Right renal pelvis (tissue), 4 donors: ENCODE measurements at places on chromosomes 7 and 10. TPM values are rescaled to one million over a fixed set of nuclear protein-coding genes. Genes with fewer than 3 reads are reported as not detected.

Gene DPP6
- polyA plus RNA-seq = 51.6 TPM

Gene MRLN
- polyA plus RNA-seq = 0.48 TPM

- DNase-seq = no peak
Measured at GRCh38 chr7:135185471-135186260, 15.2 kb upstream of the CYREN start.

DNA sequence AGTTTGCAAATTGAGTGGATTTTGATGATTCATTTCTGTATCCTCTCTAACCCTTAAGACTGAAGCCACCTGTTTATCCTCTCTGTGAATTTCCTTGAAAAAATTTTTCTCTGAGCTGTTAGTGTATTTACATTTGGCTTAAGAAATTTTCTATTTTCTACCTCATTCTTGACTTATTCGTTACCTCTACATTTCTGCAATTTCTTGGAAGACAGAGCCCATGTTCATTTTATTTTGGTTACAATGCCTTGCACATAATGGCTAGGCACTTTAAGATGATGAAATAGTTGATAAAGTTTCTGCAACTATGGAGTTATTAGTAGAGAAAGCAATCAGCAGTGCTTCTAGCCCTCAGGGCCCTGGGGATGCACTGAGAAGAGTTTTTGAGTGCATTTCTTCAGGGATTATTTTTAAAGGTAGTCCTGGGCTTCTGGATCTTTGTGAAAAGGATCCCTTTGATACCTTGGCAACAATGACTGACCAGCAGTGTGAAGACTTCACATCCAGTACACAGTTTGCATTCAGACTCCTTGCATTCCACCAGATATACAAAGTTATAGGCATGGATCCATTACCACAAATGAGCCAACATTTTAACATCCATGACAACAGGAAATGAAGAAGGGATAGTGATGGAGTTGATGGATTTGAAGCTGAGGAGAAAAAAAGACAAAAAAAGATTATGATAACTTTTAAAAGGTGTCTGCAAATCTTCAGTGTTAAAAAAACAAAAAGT lies 68.2 kb downstream of the CH25H start:
- no peak for DNase-seq

DNA sequence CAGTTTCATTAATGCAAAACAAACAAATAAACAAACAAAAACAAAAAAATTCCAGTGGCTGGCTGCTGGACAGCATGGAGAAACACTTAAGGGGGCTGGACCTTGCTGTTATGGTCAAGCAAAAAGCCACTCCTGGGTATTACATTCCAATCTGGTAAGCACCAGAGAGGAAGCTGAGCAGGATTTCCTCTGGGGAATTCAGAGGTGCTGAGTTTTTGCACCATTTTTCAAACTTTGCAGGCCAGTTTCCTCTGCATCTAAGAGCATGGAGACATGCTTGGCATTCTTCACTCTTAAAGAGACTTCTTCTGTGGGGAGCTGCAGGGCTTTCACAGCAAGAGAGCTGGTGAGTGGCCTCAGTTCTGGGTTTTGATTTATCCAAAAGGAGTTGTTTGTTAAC lies 84.5 kb downstream of the FZD1 start:
- DNase-seq = no peak

Gene TACR2
- polyA plus RNA-seq = 0.26 TPM

Gene PAX4
- polyA plus RNA-seq = not detected

- DNase-seq = no peak
Measured at GRCh38 chr10:1327759-1328158, 271.6 kb downstream of the WDR37 start.

Gene SPDYE2B
- 0.62 TPM for polyA plus RNA-seq

DNA sequence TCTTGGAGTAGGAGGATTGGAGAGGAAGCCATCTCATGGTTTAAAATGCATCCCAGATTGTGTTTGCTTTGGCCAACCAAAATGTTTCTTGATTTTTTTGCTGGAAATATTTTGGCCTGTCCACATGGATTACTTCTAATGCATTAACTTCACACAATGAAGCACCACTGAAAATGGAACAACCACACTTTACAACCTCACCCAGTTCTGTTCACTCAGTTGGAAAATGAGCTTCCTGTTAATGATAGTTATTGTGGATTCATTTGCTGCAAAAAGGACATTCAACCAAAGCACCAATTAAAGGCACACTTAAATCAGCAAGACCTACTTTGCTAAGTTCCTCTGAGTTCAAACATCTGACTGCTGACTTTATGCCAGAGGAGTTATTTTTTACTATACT lies 11.3 kb upstream of the A1CF start:
- no peak for DNase-seq

DNA sequence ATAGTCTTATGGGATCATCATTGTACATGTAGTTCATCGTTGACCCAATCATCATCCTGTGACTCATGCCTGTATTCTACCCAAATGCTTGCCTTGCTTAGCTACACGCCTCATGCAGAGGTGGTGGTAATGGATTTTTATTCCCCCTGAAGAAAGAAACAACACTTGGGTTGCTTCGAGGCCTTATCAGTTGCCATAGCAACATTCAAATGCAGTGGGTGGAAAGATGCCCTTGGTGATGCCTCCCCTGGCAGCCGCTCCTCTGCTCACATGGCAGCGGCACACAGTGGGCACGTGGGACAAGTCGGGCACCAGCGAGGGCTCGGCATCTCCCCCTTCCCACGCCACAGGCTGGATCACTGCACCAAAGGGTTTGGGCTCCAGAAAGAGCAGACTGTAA lies 54.0 kb upstream of the NMT2 start:
- DNase-seq = no peak

- DNase-seq = no peak
Measured at GRCh38 chr10:58756130-58756719, 243.6 kb downstream of the BICC1 start.

DNA sequence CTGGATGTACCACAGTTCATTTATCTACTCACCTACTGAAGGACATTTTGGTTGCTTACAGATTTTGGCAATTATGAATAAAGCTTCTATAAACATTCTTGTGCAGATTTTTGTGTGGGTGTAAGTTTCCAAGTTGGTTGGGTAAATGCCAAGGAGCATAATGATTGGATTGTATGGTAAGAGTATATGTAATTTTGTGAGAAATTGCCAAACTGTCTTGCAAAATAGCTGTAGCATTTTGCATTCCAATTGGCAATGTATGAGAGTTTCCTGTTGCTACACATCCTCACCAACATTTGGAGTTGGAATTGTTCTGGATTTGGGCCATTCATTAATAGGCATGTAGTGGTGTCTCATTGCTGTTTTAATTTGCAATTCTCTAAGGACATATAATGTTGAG lies 33.9 kb upstream of the HYAL4 start:
- no peak for DNase-seq

Gene AGAP9
- polyA plus RNA-seq = 9.9 TPM

Gene PRKG1
- 13.4 TPM for polyA plus RNA-seq

Gene LIPM
- not detected for polyA plus RNA-seq

DNA sequence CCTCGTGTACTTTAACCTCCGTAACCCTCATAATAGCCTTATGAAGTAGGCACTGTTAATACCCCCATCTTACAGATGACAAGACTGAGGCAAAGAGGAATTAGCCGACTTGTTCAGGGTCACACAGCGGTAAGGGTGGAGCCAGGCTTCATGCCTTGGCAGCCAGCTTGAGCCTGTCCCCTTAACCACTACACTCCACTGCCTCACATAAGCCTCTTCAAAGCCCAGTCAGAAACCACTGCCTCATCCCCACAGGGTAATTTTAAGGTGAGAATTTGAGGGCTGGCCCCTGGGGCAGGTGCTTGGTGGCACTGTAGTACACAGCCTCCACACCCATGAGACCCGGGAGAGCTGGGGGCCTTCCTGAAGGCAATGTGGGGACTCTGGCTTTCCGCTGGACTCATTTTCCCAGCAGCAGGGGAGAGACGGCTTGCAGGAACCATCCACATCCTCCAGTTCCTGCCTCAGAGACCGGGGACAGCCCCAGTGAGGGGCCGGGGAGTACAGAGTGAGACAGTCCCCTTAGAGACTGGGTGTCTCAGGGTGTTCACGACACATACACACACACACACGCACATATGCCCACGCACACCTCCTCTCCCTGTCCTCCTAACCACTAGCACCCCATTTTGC lies 7.6 kb upstream of the C10orf105 start:
- DNase-seq = no peak

DNA sequence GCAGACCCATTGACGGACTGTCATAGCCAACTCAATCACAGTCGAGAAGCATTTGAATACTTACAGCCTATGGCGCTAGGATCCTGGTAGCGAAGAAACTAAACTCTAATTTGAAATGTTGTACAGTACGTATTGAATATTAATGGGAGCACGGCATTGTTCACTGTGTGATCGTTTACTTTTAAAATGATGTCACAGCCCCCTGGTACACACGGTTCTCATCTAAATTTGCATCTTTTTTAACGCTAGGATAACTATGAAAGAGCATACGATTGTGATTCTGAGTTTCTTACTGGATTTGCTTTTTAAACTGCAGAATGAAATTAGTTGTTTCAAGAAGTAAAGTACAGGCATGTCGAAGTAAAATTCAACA lies 895 bp upstream of the NAPEPLD start:
- no peak for DNase-seq

DNA sequence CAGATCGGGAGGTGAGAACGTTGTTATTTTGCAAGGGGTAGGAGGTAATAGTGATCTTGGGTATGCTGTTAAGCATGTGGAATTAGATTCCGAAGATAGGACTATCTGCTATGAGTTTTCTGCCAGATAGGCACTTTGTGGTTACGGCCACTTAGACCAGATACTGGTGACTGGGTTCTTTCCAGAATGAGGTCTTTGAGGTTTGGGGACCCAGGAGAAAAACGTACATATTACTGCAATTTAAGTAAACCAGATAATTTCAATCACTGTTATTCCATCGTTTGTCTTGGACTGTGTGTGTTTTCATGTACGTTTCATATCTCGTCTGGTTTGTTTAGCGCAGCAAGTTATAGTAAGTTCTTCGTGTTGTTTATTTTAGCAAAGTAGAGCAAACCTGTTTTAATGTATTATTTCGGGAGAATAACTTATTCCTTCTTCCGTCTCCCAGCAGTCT lies 312 bp downstream of the ARL4A start:
- DNase-seq = no peak

GRCh38 chr10:89985446-89985845 lies 284.1 kb downstream of the KIF20B start:
- DNase-seq = no peak

DNA sequence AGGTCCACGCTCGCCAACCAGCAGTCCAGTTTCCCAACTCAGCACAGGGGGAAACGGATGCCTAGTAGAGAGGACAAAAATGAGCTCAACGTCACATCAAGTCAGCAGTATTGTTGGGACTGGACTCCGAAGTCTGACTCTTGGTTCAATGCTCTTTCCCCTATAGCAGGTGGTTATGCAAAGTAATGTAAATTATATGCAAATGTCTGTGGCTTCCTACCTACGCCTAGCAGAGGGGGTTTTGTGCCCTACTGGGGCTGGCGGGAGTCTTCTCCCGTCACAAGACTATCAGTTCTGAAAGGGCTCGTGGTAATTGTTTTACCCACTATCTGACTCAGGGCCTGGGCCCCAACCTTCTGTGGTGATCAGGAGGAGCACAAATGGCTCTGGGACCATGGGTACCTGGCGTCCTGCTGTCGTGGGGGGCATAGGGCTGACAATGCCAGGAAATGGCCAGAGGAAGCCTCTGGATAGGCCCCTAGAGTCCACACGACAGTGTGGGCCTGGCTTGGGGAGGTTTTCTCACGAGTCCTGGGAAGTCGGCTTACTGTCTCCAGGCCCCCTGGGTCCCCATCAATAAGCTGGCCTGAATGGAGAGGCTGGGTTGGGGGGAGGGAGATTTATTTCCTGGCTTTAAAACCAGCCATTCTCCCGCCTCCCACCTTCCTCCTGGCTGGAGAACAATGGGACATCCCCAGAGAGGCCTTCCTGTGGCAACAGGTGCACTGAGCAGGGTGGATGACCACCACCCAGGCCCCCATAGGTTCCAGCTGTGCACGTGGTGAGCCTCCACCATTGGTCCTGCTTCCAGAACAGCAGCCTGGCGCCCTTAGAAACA lies 41.8 kb downstream of the UNC5B start:
- DNase-seq = no peak

DNA sequence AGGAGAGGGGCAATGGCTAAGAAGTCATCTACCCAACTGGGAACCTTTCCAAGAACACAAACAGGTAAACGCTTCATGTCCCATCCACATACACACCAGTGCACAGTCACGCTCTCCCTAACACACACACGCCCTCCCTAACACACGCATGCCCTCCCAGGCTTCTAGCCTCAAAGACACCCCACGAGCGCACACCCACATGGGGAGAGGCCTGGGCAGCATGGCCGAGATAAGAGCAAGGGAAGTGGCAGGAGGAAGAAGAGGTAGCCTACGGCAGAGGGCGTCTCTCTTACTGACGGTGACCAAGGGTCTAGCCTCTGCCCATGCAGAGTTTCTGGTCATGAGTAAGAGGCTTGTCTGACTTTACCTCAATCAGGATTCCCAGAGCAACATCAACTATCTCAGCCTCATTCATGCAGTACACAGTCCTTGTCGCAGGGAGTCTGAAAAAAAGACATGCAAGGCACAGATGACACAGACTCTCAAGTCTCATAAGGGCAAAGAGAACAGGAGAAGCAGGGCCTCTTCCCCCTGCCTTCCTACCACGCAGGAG lies 3.1 kb downstream of the CYREN start:
- DNase-seq = no peak

Gene GRID1
- 2.1 TPM for polyA plus RNA-seq
